ENCODE measurements at places on chromosomes 5 and 9. TPM values are rescaled to one million over a fixed set of nuclear protein-coding genes. Genes with fewer than 3 reads are reported as not detected.

GRCh38 chr9:126348911-126349550 is 22.4 kb downstream of the MVB12B start:
- peaks cover 7% of the 10 kb centered on the region for H3K4me1 ChIP-seq
- peaks cover 46% of the 10 kb centered on the region for H3K36me3 ChIP-seq
- H3K4me3 ChIP-seq: no peak overlapping the region
- H3K27me3 ChIP-seq: no peaks in the 10 kb centered on the region

PDE8B gene
- total RNA-seq: not detected

DNA sequence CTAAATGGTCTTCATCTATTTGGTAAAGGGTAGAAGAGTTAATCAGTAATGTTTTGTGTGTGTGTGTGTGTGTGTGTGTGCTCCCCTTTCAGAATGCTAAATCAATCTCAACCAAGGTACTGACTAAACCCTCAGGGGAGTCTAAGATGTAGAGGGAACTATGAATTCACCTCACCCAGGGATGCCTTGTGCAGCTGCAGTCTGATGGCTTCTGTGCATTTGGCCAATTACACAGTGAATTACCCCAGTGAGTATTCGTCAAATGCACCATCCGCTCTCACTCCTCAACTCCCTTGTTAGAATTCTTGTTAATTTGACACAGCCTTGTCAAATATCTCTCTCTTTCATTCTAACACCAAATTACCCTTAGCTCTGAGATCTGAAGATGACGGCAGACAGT is 234.6 kb downstream of the GABRB2 start:
- no peak overlapping the region for H3K4me3 ChIP-seq
- H3K4me1 ChIP-seq: no peaks in the 10 kb centered on the region
- no peaks in the 10 kb centered on the region for H3K27me3 ChIP-seq
- H3K36me3 ChIP-seq: no peaks in the 10 kb centered on the region
- H3K27ac ChIP-seq: no peak overlapping the region

- H3K27ac ChIP-seq: no peak overlapping the region
- DNase-seq: no peak
- H3K4me1 ChIP-seq: no peaks in the 10 kb centered on the region
- H3K4me3 ChIP-seq: no peak overlapping the region
Observed at GRCh38 chr5:167030500-167031120, 1260.8 kb upstream of the WWC1 start.

- H3K4me1 ChIP-seq: no peaks in the 10 kb centered on the region
- H3K27ac ChIP-seq: no peak overlapping the region
- DNase-seq: peak; percentile 30
- H3K27me3 ChIP-seq: no peaks in the 10 kb centered on the region
- no peak overlapping the region for H3K4me3 ChIP-seq
Observed at GRCh38 chr5:78162253-78162862, 132.1 kb downstream of the AP3B1 start.

- H3K36me3 ChIP-seq: no peaks in the 10 kb centered on the region
- H3K4me3 ChIP-seq: no peak overlapping the region
Observed at GRCh38 chr9:9387511-9388115, 1225.2 kb downstream of the PTPRD start.

- H3K4me1 ChIP-seq: no peaks in the 10 kb centered on the region
- peaks cover 3% of the 10 kb centered on the region for H3K27me3 ChIP-seq
- no peak overlapping the region for H3K27ac ChIP-seq
- H3K36me3 ChIP-seq: no peaks in the 10 kb centered on the region
- H3K4me3 ChIP-seq: no peak overlapping the region
- DNase-seq: no peak
Observed at GRCh38 chr5:114447084-114447773, 85.4 kb downstream of the KCNN2 start.

ACOT12 gene
- not detected for total RNA-seq

ZNF883 gene
- 0.57 TPM for total RNA-seq

GRCh38 chr5:141598391-141599345 is 20.1 kb downstream of the DIAPH1 start:
- no peak overlapping the region for H3K4me3 ChIP-seq
- peak overlapping the region; percentile 65 for H3K27ac ChIP-seq
- peaks cover 72% of the 10 kb centered on the region for H3K4me1 ChIP-seq
- no peaks in the 10 kb centered on the region for H3K27me3 ChIP-seq
- H3K36me3 ChIP-seq: peaks cover 57% of the 10 kb centered on the region
- no peak for DNase-seq

DNA sequence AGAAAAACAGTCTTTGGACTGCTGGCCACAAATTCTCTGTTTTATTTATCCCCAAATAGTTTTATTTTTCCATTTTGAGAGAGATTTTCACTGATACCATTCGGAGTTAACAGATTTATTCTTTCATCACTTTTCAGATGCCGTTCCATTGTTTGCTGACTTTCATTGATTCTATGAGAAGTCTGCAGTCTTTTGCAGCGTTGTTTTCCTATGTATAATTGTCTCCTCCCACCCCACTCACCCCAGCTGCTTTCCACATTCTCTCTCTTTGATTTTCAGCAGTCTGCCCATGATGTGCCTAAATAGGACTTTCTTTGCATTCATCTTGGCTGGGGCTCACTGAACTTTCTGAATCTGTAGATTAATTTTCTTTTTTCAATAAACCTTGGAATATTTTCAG is 107.6 kb downstream of the C9orf50 start:
- no peaks in the 10 kb centered on the region for H3K4me1 ChIP-seq
- H3K36me3 ChIP-seq: peaks cover 7% of the 10 kb centered on the region
- no peak overlapping the region for H3K27ac ChIP-seq
- H3K27me3 ChIP-seq: peaks cover 3% of the 10 kb centered on the region
- DNase-seq: no peak

Measured in activated CD8-positive, alpha-beta T cell treated with anti-CD3 and anti-CD28 coated beads, Interleukin-2, amount 10 ng/mL, durations not matched to agents 7 days and 5 days (primary cell).